Peyer's patch (tissue), 4 donors: ENCODE measurements at places on chromosomes 13 and 19. TPM values are rescaled to one million over a fixed set of nuclear protein-coding genes. Genes with fewer than 3 reads are reported as not detected.

Gene NLRP4
- not detected for total RNA-seq

Gene ZNF439
- total RNA-seq = 11.6 TPM

Gene ETV2
- 1.6 TPM for total RNA-seq

Gene TNFSF9
- total RNA-seq = 0.53 TPM

Gene URAD
- total RNA-seq = 118 TPM

Gene SYNGR4
- total RNA-seq = not detected

Gene MEDAG
- 21.5 TPM for total RNA-seq

DNA sequence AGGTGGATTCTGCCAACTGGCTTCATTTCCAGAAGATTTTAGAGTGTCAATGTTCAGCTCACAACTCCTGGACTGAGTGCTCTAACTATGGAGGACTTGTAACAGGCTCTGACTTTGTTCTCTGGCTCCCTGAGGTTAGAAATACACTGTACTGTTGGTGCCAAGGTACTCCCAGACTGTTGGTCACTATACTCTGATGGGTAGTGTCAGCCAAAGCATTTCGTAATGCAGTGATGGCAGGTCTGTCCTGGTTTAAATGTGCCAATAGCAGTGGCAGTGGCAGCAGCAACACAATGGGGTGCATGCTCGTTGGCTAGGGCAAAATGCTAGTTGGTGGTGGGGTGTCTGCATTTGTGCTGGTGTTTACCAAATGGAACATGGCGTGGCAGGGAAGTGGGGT is 472.2 kb downstream of the TDRD3 start:
- no peak for DNase-seq

DNA sequence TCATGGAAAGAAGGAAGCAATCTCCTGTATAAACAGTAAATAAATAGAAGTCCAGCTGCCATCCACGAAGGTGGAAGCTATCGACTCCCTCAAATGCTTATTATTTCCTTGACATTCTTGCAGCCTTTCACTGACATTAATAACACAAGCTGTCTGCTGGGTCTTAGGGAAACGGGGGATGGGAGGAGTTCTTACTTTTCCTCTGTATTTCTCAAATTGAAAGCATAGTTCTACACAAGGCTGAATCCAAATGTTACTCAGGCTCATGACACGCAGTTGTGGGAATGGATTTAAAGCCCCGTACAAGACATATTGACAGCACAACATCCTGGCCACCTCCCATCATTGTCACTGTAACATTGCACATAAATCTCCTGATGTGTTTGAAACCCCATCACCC is 4.0 kb downstream of the SERPINE3 start:
- DNase-seq = no peak

DNA sequence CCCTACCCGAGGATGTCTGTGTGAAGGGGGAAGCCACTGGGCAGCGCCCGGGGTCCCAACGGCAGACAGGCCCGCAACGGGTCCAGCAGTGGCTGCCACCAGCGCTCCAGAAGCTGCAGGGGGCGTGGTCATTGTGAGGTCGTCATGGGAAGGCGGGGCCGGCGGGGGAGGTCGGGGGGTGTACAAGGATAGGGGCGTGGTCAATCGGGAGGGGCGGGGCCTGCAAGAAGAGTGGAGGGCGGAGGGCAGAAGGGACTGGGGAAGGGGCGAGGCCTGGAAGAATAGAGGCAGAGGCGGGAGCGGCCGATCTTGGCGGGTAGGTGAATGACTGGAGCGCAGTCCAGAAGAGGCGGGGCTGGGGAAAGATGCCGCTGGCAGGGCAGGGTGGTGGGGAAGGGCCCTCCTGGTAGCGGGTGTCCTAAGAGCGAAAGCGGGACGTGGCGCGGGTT is 4.4 kb downstream of the FUZ start:
- DNase-seq = peak; percentile 97

GRCh38 chr13:40987606-40988280 is 31.4 kb downstream of the ELF1 start:
- no peak for DNase-seq

- DNase-seq = no peak
Observed at GRCh38 chr19:2215281-2215751, 20.8 kb downstream of the PLEKHJ1 start.

DNA sequence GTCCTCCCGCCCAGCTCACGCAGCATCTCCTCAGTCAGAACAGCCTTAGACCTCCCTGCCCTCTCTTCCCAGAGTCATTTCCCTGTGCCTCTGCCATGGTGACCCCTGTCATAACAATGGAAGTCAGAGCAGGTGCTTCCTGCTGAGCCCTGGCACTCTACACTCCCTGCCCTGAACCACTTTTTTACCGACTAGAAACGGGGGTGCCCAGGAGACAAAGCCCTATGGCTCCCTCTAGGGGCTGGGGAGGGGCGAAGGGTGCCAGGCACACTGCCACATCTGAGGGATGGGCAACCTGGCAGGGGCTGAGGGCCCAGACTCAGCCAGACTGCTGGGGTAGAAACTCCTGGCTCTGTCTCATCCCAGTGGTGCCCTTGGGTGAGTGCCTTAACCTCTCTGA is 16.4 kb downstream of the ZNF574 start:
- peak; percentile 78 for DNase-seq

DNA sequence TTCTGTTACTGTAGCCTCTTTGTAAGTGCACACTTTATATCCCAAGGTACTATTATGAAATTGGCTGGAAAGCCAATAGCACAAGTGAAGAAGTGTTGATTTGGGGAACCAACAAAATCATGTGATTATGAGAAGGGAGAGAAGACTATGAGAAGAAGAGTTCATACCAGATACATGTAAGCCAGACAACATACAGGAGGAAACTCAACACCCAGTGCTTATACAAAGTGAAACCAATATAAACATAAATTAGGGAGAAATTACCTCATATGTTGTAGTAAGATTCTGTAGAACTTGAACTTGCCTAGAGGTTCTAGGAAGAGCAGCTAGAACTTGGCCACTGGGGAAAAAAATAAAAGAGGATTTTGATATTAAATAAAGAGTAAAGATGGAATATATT is 17.4 kb downstream of the CPB2 start:
- no peak for DNase-seq

DNA sequence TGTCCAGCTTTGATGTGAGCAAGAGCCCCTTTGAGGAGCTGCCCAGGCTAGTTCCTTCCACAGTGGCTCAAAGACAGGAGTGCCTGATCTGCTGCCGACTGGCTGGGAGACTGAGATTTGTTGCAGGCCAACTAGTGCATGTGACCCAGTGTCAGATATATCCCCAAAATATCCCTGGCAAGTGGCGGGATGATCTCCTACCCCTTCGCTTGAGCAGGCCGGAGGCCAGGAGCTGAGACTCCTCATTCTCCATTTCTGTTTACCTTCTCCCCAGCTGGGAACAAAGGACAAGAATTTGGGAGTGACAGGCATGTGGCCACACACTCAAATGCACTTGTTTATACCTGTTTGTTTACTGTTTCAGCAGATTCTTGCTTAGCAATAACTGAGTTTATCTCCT is 37.1 kb upstream of the XPO4 start:
- DNase-seq = no peak
